ENCODE measurements at places on chromosomes 2 and 18. TPM values are rescaled to one million over a fixed set of nuclear protein-coding genes. Genes with fewer than 3 reads are reported as not detected.

GRCh38 chr2:73640946-73641766, 1.1 kb downstream of the NAT8 start:
- no peak for DNase-seq

- DNase-seq = no peak
Measured at GRCh38 chr2:234771176-234771575, 180.6 kb upstream of the SH3BP4 start.

DNA sequence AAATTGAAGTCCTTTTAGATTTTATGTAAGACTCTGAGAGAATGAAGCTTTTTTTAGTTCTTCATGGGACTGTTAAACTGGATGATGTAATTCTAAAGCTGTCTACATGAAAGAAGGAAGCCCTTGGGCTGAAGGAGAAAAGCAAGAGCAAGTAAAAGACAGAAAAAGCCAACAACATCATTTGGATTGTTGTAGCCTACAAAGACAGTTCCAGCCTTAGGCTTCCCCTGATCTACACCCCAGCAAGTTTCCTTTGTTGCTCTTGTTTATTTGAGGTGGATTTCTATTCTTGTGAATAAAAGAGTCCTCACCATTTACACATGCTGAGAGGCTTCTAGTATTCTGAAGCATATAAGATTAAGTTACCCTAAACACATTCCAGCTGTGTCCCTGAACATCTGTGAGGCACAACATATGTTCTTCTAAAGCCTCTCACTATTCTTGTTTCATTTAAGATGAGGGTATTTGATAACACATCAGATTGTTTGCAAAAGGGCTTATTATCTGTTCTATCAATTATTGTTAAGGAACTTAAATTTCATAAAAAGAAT, 377.8 kb downstream of the LNPK start:
- DNase-seq = no peak

DNA sequence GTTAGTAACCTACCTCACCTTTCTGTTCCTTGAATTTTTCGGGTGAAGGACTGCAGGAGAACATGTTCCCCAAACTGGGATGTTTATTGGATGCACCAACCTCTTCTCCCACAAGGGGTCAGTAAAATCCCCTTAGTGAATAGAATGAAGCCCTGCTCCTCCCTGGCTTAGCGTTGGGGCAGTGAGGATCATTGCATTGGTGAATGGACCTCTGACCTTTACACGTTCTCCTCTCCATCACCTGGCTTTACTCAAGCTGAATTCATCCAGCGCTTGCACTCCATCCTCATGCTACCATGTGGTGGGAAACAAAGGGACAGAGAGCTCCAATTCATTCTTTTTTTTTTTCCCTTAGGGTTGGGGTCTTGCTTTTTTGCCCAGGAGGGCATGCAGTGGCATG, 157.2 kb downstream of the MIB1 start:
- no peak for DNase-seq

The CCDC74B gene
- 10.4 TPM for total RNA-seq

GRCh38 chr2:88575051-88575450, 52.2 kb downstream of the EIF2AK3 start:
- DNase-seq = no peak

DNA sequence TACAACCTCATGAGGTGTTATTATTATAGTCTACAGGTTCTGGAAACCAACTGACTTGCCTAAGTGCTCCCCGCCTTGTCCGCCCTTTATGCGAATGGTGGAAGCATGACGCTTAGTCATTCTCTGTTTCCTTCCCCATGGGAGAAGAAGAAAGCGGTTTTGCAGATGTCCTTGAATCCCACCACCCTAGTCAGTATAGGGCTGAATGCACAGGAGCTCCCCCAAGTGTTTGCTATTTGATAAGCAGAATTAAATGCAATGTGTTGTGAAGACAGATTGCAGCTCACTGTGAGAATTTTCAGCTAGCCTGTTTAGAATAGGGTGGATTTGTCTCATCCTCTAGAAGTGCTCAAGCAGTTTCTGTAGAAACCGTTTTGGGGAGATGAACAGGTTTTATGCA, 652.0 kb downstream of the DCC start:
- no peak for DNase-seq

- DNase-seq = no peak
Measured at GRCh38 chr2:16638946-16639345, 26.7 kb downstream of the CYRIA start.

DNA sequence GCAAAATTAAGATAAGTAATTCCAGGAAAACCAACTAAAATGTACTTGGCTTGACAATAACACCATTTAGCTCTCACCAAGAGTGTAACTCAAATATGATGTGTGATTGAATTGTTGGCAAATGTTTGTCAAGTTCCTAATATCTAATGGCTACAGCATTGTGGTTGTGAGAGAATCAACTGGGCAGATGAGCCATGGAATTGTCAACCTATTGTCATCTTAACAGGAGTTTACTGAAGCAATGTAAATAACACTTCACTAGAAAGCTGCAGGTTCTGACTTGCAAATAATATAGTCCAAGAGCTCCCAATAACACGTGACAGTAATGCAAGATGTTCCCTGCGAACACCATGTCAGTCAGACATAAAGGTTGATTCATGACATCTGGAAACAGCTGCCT, 495.2 kb upstream of the MEIS1 start:
- no peak for DNase-seq

GRCh38 chr18:65429601-65430000, 321.2 kb upstream of the CDH7 start:
- DNase-seq = no peak

The ARHGEF33 gene
- total RNA-seq = 0.48 TPM

DNA sequence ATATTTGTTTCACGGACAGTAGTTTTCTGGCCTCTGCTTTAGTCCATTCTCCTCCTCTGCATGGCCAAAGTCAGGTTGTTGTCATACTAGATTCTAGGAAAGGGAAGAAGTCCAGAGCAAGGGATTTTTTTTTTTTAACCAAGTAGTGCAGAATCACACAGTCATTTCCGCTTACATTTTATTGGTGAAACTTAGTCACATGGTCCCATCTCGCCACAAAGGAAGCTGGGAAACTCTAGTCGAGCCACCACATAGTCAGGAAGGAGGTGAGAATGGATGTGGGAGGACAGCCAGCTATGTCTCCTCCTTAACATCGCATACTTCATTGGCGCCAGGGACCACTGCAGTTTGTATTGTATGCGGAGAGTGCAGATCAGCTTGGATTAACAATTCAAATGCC, 10.4 kb downstream of the HRH4 start:
- DNase-seq = no peak

The C2orf81 gene
- total RNA-seq = 1.2 TPM

GRCh38 chr18:37483221-37483971, 82.2 kb downstream of the CELF4 start:
- DNase-seq = no peak

The PROKR1 gene
- total RNA-seq = 3.6 TPM

The RGPD4 gene
- not detected for total RNA-seq

GRCh38 chr2:207437136-207437523, 92.6 kb upstream of the CREB1 start:
- no peak for DNase-seq

All from omental fat pad (tissue), 4 donors.